AG10803 (cell line): ENCODE measurements at places on chromosomes 12 and 14.
A peak's percentile ranks its signal among the peaks of the same experiment; 100 is the strongest.

- DNase-seq = no peak
Observed at GRCh38 chr12:120136093-120136770, 19.7 kb upstream of the RAB35 start.

DNA sequence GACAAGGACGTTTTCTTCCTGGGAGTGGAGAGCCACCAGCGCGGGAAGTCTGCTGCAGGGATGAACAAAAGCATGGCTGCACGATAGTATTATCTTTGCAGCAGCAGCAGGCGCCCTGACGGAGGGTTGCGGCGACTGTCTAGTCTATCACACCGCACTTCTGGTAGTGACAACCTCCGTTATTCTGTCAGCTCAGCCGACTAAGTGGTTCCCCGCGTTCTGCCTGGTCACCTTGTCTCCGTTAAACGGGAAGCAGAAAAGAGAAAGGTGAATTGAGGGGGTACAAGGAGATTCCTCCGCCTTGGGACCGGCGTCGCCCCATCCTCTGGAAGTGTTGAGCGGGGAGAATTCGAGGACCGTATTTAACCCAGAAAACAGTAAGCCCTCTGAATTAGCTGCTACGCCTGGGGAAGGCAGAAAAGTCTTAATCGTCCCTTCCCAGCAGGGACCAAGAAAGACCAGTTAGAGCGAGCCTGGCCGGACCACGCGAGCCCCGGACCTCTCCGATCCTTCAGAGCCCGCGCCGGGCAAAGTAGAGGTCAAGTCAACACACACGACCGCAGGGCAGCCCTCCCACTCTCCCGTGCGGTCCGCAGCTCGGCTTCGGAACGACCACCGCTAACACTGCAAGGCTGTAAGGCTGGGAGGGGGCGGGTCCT is 536 bp upstream of the DAAM1 start:
- DNase-seq = no peak

GRCh38 chr12:75481774-75482173 is 1.2 kb downstream of the GLIPR1 start:
- peak; percentile 78 for DNase-seq

GRCh38 chr14:45893127-45893526 is 640.1 kb upstream of the MIS18BP1 start:
- DNase-seq = no peak

DNA sequence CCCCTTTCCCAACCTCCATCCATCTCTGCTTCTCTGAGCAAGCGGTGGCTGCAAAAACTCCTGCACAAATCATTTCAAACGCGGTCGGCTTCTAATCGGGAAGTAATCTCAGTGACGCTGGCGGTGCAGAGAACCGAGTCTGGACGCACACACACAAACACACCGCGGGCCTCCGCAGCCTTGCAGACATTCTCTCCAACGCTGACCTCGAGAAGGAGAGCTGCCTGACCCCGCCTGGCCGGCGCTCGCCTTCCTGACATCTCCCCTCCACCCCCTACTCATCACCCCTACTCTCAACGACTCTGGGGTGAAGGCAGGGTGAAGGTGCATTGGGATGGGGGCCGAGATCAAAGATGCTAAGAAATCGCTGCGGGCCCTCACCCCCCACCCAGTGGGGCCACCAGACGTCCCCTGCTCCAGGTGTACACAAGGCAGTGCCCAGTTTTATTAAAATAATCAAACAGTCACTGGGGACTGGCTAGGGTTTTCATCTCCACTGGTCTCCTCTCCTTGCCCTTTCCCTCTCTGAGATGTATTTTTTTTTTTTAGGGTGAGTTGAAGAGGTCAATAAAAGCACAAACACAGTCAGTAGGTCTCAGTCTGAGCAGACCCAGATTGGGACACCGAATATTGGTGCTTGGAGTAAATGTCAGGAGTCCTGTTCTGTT is 506 bp upstream of the TBX5 start:
- peak; percentile 58 for DNase-seq

DNA sequence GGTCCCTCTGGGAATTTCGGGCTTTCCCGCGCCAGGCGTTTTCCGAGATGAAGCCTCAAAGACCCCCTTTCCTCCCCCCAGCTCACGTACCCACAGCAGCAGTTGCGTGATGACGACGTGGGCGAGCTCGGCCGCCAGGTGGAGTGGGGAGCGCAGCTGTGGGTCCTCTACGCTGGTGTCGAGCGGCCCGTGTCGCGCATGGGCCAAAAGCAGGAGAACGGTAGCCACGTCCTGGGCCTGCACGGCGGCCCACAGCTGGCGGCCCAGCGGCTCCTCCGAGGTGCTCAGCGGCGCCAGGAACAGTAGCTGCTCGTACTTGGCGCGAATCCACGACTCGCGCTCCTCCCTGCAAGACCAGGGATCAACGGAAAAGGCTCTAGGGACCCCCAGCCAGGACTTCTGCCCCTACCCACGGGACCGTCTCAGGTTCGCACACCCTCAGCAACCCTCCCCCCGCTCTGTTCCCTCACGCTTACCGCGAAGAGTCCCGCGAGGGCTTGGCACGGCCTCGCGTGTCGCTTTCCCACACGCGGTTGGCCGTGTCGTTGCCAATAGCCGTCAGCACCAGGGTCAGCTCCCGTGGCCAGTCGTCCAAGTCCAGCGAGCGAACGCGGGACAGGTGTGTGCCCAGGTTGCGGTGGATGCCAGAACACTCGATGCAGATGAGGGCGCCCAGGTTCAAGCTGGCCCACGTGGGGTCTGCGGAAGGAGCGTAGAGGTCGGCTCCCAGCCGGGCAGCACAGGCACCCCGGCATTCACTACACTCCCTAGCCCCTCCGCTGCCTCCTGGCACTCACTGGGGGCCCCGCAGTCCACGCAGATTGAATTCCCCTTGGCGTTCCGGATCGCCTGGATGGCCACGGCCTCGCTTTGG is 11.4 kb downstream of the AGAP2 start:
- no peak for DNase-seq

DNA sequence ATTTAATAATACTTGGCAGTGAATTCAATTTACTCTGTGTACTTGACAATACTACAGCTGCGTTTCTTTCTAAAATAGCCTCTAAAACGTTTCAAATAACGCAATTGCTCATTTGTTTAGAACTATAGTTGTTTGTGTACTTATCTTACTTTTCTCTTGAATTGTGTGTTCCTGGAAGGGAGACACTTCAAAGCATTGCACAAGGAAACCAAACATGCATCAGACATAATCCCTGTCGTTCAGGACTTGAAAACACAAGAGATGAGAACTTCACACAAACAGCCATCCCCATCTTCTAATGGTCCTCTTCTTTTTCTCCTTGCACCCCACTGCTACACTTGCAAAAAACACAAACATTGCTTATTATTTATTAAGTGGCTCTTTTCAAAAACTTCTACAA is 38.5 kb downstream of the PTGER2 start:
- DNase-seq = no peak

DNA sequence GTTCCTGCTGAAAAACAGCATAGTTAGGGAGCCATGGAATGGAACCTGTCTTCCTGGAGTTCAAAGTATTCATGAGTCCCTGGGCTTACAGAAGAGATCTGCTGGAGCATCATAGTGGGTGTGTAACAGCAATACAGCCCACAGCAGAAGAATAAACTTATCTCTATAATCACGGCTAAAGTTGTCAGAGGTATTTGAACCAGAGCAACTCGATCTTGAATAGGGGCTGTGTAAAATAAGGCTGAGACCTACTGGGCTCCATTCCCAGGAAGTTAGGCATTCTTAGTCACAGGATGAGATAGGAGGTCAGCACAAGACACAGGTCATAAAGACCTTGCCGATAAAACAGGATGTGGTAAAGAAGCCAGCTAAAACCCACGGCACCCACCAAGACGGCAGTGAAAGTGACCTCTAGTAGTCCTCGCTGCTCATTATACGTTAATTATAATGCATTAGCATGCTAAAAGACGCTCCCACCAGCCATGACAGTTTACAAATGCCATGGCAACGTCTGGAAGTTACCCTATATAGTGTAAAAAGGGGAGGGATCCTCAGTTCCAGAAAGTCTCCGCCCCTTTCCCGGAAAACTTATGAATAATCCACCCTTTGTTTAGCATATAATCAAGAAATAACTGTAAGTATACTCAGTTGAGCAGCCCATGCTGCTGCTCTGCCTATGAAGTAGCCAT is 223.4 kb downstream of the PCNX1 start:
- peak; percentile 53 for DNase-seq

GRCh38 chr12:24760162-24760561 is 188.7 kb downstream of the BCAT1 start:
- DNase-seq = no peak

DNA sequence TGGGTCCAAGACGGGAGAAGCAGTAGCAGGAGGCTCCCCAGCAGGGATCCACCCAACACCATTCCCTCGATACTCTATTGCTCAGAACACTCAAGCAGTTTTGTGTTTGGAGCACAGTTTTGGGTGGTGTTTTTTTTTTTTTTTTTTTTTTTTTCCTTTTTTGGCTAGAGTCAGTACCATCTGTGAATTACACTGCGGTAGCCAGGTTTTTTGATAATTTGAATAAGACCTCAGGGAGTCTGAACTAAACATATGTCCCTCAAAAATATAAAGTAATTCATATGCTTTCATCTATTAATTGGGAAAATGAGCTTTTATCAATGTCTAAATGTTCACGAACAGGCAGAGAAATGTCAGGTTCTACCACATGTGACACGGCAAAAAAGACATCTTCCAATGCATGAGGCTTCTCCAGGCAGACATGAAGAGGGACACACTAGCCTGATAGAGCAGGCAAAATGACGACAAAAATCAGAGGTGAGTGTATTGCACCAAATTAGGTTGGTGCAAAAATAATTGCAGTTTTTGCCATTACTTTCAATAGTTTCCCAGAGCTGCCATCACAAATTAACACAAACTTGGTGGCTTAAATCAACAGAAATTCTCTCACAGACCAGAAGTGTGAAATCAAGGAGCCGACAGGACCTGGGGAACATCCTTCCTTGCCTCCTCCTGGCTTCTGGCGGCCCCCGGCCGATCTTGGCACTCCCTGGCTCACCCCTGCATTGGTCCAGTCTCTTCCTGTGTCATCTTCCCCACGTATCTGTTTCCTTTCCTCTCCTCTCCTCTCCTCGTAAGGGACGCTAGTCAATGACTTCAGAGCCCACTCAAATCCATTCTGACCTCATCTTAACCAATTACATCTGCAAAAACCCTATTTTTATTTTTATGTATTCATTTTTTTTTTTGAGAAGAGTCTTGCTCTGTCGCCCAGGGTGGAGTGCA is 33.9 kb downstream of the FOXN3 start:
- no peak for DNase-seq

DNA sequence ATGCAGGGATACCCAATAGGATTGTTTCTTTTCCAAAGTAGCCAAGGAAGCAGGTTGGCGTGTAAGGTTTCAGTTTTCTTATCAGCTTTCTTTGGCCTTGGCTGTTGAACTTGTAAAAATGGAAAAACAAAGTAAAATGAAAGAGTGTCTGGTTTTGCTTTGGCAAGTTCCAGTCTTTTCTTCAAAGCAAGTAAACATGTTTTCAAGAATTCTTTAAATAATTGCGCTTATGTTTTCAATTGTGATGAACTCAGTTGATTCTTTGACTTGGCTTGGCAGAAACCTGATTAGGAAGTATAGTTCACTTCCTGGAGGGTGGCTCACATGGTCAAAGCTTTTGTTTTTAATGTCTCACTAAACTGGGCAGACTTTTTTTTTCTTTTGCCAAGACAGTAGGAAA is 112.2 kb upstream of the USP44 start:
- DNase-seq = peak; percentile 36

DNA sequence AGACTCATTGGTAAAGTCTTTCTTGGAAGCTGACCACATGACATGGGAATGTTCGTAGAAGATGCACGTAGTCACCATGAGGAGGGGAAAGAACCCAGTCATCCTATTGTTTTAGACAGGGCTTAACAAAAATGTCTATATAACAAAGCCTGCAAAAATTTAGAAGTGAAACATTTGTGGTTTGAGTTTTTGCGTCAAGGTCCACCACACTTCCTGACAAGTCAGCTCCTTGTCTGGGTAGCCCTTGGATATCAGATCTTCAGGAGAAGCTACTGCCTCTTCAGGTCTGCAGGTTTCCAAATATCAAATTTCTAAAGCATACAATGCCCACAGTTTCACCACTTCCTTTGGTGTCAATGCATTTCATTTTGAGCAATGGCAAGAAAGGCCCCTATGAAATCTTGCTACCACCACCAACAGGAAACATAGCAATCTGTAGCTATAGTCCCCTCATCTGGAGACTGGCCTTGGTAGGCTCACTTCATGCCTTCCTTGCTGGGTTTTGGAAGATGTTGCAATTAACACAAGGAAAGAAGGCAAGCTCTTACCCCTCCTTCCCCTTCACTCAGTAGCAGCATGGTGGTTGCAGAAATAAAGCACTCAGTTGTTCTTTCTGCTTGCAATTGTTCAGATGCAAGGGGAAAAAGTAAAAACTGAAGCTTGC is 235.2 kb downstream of the PCNX1 start:
- DNase-seq = peak; percentile 99

DNA sequence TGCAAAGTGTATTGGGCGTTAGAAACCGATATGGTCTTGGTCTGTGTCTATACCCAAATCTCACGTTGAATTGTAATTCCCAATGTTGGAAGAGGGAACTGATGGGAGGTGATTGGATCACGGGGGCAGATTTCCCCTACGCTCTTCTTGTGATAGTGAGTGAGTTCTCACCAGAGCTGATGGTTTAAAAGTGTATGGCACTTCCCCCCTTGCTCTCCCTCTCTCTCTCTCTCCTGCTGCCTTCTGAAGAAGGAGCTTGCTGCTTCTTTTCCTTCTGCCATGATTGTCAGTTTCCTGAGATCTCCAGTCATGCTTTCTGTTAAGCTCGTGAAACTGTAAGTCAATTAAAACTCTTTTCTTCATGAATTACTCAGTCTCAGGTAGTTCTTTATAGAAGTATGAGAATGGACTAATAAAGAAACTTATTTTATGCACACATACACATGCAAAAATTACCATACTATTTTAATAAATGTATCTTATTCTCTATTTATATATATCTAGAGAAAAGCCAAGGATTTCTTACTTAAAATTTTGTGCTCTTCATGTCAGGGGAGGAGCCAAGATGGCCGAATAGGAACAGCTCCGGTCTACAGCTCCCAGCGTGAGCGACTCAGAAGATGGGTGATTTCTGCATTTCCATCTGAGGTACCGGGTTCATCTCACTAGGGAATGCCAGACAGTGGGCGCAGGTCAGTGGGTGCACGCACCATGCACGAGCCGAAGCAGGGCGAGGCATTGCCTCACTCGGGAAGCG is 1891.0 kb upstream of the FLRT2 start:
- no peak for DNase-seq

- DNase-seq = no peak
Observed at GRCh38 chr12:80924437-80924836, 13.3 kb downstream of the LIN7A start.

GRCh38 chr14:58281969-58282368 is 16.4 kb upstream of the ARID4A start:
- no peak for DNase-seq

- no peak for DNase-seq
Observed at GRCh38 chr14:95741038-95741490, 27.1 kb upstream of the TCL1A start.

DNA sequence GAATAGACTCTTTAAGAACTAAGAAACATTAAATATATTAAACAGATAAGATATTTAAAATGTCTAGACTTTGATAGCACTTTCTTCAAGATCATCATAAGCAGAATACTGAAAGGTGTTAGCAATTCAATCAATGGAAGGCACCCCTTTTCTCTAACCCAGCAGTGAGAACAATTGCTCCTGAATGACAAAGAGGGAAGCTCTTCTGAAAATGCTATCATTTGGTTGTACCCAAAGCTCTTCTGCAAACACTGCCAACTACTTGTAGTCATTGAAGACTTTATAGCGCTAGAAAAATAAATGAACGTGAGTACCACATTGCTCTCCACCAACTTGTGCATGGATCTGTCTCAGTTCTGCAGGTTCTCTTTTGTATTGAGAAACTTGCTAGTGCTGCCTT is 62.2 kb upstream of the LMO3 start:
- no peak for DNase-seq

GRCh38 chr12:111155521-111155920 is 213.4 kb downstream of the PHETA1 start:
- no peak for DNase-seq
